ENCODE measurements at places on chromosomes 3 and 15.

DNA sequence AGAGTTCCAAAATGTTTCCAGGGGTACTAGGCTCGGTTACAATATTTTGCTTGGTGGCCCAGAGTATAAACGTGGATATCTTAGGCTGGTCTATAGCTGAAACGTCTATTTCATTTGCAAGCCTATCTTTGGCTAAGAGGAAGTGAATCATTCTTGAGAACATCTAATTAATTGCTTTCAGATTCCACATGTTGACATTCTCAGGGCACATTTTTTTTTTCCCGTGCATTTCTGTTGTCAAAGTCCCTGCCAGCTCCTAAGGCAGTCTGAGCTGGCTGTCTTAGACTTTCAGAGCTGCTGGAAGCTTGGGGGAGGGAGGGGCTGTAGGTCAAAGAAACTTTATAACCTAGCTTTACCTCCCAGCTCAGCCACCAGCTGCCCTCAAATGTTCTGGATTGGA, 23.2 kb upstream of the LAMP3 start:
- no peak for DNase-seq

DNA sequence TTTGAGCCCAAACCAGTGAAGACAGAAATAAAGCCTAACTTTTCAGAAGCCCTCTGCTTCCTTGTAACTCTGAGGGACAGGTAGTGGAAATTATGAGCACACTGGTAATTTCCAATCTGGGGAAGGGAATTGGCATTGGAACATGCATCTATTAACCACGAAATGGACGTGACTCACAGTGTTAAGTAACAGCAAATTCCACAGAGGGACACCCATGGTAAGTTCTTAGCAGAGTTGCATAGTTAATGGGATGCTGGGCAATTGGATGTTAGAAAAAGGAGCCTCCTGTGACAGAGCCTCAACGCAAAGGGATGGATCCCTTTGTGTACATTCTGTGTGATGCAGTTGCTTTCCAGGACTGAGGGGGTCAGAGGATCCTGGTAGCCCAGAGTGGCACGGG, 168.6 kb downstream of the SEMA6D start:
- DNase-seq = no peak

DNA sequence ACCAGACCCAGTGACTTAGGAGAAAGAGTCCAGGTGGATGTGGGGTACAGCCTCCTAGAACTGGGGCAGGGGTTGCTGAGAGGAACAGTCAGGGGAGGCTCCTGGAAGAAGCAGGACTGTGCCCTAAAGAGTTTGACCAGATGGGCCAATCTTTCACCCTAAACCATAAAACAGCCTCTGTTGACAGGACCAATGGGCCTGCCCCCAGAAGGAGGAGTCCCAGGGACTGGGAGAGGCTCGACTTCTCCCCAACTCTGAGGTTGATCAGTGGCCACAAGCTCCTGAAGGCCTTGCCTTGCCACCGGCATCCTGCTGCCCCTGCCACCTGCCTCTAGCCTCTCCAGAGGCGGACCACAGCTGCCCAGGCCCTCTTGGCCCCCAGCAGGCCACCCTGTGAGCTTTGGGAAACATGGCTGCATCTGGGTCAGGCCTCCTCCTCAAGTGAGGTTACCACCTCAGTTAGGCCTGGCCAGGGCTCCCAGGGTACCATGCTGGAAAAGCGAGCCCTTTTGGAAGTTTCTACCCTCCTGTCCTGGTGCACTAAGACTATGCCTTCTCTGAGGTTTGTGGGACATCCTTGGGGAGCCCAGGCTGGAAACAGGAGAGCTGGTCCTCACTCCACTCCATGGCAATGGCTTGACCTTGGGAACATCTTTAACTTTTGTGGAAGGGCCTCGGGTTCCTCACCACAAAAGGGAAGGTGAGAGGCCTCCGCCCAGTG, 2.8 kb downstream of the VIPR1 start:
- DNase-seq = no peak

DNA sequence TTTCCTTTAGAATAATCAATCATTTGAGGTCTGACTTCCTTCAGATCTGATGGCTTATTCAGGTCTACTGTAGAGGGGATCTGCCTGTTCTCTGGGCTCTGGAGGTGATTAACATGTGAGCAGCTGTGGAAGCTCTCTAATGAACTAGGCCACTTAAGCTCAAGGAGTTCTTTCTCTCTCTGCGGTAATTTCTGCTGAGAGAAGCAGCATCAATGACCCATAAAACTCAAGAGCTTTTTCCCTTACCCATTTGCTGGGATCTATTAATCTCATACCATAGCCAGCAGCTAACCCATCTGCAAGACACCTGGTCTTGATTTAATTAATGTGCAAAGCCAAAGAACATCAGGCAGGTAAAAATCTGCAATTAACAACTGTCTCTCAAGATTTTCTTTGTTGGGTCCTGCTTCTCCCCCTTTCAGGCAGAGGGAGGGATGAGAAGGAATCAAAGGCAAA, 73.2 kb upstream of the DLG1 start:
- DNase-seq = no peak

- no peak for DNase-seq
Observed at GRCh38 chr3:61674596-61674995, 113.2 kb downstream of the PTPRG start.

DNA sequence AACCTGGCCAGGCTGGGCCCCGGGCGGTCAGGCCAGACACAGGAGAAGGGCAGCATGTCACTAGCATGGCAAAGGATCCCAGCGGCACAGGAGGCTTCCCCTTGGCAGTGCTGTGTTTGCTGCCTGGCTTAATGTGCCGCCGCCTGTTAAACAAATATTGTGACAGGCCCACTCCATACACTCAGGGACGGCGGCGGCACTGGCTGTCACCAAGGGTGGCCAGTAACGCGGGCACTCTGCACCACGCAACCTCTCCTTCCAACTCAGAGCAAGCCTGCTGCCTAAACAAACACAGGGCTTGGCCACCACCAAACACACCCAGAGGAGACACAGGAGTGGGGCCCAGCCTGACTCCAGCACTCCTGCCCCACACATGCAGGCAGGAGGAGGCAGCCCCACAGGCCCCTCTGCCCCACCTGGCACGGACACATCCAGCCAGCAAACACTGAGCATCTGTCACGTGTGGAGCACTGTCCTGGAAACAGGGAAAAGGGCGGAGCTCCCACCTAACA, 48.0 kb downstream of the TPRA1 start:
- no peak for DNase-seq

DNA sequence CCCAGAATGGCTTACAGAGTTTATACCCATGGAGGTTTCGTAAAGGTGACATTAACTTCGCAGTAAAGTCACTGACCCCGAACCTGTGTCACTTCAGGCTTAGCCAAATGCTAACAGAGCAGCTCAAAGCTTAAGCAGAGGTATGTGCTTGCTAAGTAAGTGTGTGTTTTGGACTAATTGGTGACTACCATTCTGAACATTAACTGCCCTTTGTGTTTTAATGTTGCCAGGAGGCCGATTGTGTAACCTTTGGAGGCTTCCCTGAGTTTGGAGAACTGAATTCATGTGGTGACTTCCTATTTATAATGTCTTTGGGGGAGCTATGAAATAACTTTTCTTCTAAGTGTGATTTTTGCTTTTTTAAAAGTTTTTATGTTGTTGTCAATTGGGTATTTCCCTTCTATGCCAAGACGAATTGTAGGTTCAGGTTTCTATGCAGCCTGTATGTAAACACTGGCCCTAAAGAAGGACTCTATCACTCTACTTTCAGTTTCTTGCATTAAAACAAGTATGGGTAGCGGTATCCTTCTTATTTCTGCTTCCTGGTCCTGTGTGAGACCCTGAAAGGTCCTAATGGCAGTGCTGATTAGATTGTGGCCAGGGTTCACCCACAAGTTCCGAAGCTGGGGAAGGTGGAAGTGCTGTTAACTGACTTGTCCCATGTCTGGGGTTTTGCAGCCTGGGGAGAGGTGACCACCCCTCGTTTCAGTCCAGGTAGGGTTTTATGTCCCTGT, 86.3 kb downstream of the IGF1R start:
- no peak for DNase-seq

Data from stimulated activated CD8-positive, alpha-beta memory T cell treated with anti-CD3 and anti-CD28 coated beads, Interleukin-15, amount 100 ng/mL, for 24 hours (primary cell).